Type B pancreatic cell (in vitro differentiated cells): ENCODE measurements at places on chromosomes 5 and 9.

DNA sequence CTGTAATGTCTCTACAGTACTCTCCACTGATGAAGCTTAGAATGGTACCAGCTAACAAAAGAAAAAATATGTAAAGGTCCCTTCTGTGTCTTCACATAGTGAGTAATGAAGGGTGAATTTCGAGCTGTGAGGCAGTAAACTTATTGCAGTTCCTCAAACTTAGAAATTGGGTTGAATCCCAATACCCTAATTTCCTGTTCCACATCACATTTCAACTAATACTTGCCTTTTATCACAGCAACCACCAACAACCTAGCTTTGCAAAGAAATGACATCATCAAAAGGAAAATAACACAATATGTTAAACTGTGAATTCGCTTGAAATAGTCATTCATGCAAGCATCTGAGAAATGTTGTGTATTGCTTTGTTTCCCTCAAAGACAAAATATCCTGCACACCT, 9.4 kb upstream of the TNFAIP8 start:
- no peak for DNase-seq

- no peak for DNase-seq
These were observed 33.9 kb downstream of the PRELID2 start for GRCh38 chr5:145801195-145801594.

DNA sequence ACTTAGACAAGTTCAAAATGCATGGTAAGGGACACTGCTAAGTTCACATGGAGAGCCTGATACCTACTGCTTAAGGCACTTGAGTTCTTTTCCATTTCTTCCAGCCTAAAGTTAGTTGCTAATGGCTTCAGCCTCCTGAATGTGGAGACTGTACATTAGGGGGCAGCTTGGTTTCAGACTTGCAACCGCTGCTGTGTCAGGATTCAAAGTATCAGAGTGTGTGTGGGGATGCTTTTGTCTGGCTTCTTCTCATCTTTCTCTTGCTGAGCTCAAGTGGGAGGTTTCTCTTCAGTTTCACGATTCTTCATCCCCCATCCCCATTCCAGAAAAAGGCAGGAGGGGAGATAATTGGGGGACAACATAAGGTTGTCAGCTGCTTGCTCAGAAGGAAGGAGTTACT, 49.4 kb downstream of the ATP10B start:
- no peak for DNase-seq

DNA sequence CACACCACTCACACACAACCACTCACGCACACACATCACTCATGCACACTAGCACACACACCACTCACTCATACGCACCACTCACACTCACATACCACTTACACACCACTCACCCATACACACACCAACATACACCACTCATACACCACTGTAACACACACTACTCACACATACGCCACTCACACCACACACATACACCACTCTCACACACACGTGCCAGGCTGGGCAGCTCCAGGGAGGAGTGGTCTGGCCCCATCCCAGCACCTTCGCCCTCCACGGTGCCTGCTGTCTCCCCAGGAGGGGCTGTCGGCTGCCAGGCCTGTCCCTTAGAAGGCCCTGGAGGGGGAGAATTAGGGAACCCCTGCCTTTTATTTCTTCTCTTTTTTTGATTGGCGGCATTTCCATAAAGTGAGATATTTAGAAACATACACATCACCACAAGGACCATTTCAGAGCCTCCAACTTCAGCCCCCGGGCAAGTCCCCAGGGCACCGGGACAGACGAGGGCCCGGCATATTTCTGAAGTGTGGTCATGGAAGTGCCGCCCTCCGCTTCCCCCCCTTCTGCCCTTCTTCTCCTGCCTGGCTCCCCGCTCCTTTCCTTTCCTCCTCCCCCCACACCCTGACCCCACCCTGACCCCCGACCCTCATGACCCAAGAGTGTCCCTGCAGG, 6.3 kb upstream of the ASB6 start:
- DNase-seq = no peak
